ENCODE measurements at places on chromosomes 1 and 21.

DNA sequence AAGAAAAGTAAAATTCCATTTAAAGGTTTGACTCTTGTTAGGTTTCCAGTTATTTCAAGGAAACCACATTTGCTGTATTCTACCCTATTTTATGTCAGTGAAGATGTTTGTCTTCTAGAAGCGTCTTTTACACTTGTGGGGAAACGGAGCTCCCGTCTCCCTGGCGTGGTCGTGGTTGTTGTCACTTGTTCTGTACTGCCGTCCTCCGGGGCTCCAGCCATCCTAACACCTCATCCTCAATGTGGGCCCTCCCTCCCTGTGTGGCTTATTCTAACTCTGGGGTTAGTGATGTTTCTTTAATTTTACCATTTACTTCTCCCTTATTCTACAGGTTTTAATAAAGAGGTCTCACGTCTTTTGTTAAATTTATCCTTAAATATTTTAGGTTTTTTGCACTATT is 52.7 kb upstream of the DIP2A start:
- no peak for DNase-seq

DNA sequence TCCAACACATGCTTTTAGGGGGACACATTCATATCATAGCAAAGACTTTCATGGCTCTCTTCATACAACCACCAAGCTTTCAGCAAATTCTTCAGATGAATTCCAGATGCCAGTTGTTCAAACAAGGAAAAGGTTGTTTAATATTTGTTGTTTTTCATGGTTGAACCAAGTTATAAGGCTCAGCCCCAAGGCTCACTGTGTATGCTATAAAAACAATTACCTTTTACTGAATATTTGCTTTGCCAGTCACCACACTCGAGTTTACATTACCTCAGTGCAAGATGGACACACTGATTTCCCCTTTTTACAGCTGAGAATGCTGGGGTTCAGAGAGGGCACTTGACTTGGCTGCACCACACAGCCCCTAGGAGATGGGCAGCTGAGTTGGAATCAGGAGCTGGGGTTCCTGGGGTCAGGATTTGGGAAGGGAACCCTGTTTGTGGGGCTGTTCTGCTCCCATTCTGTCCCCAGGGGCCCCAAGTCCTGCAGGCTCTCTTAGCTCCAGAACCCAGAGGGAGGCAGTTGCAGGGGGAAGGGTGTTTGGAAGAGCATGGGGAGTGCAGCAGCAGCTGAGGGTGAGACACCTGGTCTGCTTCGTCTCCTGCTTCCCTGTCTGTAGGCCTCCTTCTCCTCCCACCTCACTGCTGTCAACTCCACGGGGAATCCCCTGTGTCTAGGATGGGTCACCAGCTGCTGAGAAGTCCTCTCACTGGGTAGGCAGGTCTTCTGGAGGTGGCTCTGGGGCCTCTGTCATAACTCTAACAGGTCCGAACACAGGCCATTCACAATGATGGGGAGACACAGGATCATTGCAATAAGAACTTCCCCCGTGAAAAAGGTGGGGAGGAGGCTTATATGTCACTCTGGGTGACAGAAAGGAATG is 12.8 kb upstream of the TMPRSS2 start:
- no peak for DNase-seq

DNA sequence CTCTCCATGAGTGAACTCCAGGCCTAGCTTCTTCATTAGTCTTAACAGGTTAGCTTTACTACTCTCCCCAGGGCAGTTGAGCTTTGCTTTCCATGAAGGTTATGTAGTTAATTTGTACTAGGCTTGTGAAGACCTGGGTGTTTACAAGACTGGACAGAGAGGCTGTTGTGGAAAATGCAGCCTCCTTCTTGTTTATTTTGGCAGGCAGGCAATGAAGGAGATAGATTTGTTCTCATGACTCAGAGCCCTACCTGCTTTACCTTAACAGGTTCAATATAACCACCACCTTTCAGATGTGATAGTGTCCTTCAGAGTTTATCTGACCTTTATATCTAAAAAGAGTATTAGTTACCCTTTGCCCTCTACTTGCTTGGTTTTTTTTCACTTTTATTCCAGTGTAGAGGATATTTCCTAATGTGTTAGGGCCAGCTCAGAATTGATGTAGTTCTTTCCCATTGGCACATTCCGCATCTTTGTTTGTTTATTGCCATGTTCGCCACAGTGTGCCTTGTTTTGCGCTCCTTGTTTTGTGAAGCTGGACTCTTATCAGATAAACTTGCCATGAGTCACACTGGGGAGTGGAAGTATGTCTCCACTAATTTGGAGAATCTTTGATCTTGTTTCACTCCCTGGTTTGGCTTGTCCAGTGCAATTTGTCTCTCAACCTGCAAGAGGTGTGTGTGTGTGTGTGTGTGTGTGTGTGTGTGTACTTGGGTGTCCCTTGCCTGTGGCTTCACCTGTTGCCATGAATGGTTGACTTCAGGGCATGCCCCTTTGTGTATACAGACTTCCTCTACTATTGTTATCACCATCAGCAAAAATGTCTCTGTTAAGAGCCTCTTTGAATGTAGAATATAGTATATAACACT is 87.4 kb upstream of the MACF1 start:
- no peak for DNase-seq

DNA sequence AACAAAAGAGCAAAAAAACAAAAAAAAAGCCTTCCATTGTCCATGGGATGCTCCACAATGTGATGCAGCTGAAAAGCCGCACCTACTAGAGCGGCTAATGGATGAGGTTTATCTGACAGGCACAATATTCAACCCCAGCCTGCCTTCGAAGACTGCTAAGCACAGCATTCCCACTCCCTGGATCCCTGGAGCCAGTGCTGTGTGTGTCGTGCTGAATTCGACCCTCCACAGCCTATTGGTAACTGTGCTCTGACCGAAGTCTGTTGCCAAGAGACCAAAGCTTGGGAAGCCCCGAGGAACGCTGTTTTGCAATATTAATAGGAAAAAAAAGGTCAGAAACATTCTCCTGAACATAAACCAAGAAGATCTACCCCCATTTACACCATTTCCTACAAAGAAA is 57.2 kb upstream of the PUM1 start:
- DNase-seq: no peak

DNA sequence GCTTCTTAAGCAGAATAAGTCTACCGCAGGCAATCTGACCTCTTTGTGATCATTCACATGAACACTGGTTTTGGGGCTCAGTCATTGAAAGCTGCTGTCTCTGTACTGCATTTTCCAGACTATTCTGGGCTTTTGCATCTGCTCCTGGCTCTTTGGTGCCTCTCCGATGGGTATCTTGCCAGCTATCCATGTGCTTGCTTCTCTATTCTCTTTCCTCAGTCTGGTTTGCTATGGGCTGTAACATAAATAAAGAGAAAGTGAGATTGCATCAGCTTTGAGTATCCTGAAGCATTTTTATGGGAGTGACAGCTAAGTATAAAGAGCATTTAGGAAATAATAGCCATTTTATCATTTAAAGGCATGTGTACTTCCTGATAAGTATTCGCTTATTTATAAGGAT is 70.7 kb downstream of the C1orf21 start:
- no peak for DNase-seq

DNA sequence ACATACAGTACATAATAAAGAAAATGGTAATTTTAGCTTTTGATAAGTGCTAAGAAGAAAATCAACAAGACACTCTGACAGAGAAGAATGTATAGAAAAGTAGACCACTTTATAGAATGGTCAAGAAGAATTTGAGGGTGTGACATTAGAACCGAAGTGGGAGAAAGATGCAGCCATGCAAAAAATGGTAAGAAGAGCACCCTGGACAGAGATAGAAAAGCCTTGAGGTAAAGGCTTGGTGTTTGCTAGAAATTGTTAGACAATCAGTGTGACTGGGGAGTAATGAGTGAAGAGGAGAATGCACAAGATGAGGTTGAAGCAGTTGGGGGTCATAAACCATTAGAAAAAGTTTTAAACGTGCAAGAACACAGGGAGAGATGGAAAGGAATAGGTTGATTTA is 23.5 kb downstream of the MAEL start:
- no peak for DNase-seq

GRCh38 chr1:15616373-15617172 is 685 bp upstream of the DDI2 start:
- no peak for DNase-seq

GRCh38 chr1:177278626-177279390 is 108.0 kb downstream of the BRINP2 start:
- no peak for DNase-seq

DNA sequence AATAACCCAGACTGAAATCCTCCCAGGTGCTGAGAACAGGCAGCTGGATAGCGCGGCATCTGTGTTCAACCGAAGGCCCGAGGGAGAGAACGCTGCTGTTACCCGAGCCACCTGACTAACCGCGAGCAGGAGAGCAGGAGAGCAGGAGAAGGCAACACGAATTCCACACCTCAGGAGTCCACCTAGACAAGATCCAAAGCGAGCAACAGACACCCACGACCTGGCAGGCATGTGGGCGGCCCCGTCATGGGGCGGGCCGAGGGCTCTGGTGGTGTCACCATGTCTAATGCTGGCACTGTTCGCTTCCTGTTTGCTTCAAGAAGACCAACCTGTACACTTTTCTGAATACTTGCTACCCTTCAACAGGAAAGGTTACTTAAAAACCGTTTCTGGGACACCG is 20.9 kb upstream of the SPATC1L start:
- DNase-seq: no peak

- peak; percentile 63 for DNase-seq
Measured at GRCh38 chr21:36429947-36430546, 44.9 kb downstream of the CHAF1B start.

- no peak for DNase-seq
Measured at GRCh38 chr1:232252546-232253118, 377.3 kb downstream of the SIPA1L2 start.

- DNase-seq: no peak
Measured at GRCh38 chr1:61674221-61674620, 50.7 kb downstream of the TM2D1 start.

GRCh38 chr1:27049100-27049499 is 36.5 kb upstream of the TENT5B start:
- no peak for DNase-seq

DNA sequence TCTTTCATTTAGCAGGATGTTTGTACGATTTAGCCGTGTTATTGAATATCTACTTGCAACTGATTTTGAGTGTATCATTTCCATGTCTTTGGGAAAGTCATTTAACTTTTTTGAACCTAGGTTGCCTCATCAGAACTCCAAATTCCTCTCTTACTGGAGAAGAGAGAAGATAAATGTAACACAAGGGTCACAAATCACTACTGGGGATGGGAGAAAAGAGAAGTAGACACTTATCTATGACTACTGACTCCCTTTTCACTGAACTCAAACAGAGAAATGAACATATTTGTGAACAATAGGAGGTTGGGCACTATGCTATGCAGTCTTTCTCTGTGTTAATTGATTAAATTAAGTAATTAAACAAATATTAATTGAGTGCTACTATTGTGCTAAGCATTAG is 42.2 kb downstream of the TENT5C start:
- no peak for DNase-seq

DNA sequence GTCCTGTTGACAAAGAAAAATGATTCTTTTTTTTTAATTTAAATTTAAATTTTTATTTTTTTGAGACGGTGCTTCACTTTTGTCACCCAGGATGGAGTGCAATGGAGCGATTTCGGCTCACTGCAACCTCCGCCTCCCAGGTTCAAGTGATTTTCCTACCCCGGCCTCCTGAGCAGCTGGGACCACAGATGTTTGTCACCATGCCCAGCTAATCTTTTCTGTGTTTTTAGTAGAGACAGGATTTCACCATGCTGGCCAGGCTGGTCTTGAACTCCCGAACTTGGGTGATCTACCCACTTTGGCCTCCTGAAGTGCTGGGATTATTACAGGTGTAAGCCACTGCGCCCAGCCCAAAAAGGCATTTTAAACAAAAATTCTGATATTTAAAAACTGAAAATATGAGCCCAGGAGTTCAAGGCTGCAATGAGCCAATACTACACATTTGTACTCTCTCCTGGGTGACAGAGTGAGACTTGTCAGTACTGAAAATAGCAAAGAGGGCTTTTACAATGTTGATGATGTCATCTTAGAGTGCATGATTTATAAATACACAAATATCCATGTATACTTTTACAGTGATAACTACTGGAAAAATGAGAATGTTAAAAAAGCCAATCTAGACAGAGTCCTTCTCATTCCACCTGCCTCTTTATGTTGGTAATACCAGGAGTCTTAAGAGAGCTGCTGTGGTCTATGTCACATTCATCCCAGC is 56.0 kb upstream of the STUM start:
- DNase-seq: no peak

DNA sequence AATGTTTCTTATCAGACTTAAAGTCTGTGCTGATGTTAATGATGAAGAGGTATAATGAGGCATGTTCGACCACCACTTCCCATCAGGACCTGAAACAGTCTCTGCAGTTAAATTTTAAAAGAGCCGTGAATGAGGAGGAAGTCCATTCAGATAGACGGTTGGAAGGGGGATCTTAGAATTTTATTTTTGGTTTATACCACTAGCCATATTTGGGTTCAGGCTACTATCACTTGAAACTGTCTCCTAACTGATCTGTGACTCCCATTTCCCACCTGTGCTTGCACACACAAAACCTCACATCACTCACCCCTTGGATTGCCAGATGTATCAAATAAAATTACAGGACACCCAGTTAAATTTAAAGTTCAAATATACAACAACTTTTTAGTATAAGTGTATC is 9.9 kb upstream of the ANKRD13C start:
- no peak for DNase-seq

- DNase-seq: no peak
Measured at GRCh38 chr1:160743266-160743665, 4.2 kb downstream of the SLAMF7 start.

GRCh38 chr1:202004711-202005110 is 5.7 kb upstream of the ELF3 start:
- DNase-seq: no peak

DNA sequence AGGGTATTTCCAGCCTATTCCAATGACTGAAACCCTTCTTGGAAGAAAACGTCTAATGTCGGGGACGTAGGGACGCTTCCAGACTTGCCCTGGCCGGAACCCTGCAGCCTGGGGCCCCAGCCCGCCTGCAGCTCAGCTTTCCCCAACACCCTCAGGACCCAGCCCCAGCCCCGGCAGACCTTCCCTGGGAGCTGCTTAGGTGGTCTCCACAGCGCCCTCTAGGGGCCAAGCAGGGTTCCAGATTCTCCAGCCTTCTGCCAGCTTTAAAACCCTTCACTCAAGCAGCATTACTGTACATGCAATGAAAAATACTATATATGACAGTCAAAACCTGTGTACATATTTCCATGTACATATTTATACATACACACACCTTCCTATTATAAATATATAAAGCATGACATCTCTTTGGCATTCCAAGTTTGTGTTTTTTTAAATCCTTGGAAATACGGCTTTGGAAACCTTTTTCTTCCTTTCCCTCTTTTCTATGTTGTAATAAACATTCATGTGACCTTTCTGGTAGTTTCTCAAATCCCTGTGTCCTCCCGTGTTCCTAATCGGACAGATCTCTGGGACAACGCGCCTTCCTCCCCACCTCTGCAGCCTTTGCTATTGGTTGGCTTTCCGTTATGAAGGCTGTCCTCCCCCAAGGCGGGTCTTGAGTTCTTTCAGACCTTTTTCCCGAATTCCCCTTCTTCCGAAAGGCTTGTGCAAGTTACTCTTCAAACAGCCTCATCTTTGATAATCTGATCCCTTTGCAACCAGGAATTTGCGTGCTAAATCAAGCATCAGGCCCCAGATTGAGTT is 60.3 kb downstream of the STUM start:
- DNase-seq: peak; percentile 60

GRCh38 chr1:50213505-50213904 is 104.8 kb downstream of the ELAVL4 start:
- DNase-seq: no peak
